ENCODE measurements at places on chromosomes 7 and 10. TPM values are rescaled to one million over a fixed set of nuclear protein-coding genes. Genes with fewer than 3 reads are reported as not detected.

Gene NDUFB2
- polyA plus RNA-seq: 860 TPM

Gene ST8SIA6
- 1.7 TPM for polyA plus RNA-seq

Gene ASB10
- 14.3 TPM for polyA plus RNA-seq

Gene NKX1-2
- not detected for polyA plus RNA-seq

Gene SEMA3C
- 10.1 TPM for polyA plus RNA-seq

Gene ESYT2
- 29.0 TPM for polyA plus RNA-seq

Gene PDCD4
- polyA plus RNA-seq: 39.8 TPM

Gene PKD2L1
- polyA plus RNA-seq: not detected

Gene C10orf88
- 4.1 TPM for polyA plus RNA-seq

Gene STRIP2
- 7.1 TPM for polyA plus RNA-seq

Gene SFTPA2
- not detected for polyA plus RNA-seq

Gene LBX1
- not detected for polyA plus RNA-seq

Gene ZNF786
- 2.1 TPM for polyA plus RNA-seq

DNA sequence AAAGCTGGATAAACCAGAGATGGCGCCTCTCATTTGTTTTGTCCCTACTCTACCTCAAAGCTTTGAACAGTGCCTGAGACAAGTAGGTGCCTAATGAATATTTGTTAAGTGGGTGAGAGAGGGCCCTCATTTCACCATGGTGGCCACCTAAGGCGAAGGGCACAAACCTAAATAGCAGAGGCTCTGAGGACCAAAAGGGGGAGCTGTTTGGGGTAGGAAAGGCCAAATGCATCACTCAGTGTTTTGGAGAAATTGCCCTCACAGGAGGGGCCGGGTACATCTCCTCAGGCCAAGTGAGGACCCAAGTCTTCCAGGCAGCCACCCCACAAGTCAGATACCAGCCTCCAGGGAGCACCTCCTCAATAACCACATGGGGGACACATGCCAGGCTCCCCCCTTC lies 14.0 kb downstream of the IMPDH1 start:
- no peak for DNase-seq

DNA sequence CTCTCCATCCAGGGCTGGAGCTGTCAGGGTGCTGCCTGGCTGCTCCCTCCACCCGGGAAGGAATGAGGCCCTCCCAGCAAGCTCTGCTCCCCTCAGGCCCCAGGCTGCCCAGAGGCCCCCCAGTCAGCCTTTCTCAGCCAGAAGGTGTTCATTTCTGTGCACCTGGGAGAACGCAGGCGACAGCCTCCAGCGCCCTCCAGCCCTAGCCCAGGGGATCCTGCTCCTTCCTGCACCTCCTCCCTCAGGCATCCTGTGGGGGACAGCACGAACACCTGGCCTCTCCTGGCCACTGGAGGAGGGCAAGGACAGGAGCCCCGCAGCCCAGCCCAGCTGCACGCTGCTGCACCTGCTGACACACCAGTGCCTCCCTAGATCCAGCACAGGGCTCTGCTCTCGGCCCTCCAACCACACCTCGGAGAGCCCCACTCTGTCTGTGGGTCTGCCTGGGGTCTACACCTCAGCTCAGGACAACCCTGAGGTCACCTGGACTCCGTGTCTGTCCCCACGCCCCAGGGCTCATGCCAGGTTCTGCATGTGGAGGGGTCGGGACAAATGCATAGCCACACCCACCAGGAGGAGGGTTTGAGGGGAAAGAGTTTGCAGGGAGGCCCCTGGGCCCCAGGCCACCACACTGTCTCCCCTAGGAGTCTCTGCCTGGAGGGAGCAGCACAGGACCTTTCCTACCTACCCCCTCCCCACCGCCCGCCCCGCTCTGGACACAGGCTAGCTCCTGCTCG lies 7.4 kb upstream of the PWWP2B start:
- DNase-seq: peak; percentile 15

DNA sequence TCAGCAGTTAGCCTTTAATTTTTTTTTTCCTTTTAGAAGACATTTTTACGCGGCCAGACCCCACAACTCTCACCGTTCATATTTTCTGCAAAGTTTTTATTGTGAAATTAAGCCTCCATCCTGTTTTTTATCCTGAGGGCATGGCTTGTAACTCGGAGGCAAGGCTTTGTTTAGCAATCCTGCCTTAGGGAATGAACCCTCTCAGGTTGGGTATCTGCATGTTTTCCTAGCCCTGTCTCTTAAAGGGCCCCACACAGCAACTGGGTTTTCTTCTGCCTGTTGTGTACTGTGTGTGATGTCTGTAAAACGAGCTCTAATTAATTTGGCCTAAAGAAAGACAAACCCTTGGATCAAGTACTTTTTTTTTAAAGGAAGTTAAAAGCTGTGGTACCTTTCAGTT lies 130.2 kb upstream of the COBL start:
- DNase-seq: no peak

DNA sequence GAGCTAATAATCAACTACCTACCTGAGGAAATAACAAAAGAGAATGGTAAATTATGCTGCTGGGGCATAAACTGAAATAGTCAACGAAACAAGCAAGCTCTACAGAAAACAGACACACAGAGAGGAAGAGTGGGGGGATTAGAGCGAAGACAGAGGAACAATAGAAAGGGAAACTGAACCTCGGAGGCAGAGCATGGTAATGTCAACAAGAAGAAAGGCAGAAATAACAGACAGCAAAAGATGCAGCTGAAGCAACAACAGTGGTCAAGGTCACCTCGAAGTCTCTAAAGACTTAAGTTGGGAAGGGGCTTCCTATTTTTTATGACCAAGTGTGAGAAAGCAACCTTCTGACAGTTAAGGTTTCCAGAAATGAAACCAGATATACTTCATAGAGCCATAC lies 177.0 kb downstream of the ZNF438 start:
- DNase-seq: no peak

DNA sequence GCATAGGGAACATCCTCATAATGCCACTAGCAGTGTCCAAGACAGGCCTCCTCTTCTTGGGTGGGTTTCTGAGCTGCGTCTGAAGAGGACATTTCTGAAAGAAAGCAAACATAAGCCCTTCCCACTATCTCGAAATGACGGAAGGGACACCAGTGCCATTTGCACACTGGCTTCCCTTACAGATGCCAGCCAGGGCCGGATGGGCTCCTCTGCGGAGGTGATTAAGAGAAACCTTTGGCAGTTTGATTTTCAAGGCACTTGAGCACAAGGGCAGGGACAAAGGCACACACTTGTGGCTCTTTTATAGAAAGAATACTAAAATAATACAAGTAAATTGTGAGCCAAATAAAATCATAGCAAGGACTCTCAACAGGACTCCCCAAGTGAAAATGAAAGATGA lies 106.6 kb upstream of the CELF2 start:
- DNase-seq: no peak

GRCh38 chr7:86477343-86477935 lies 166.3 kb upstream of the GRM3 start:
- no peak for DNase-seq

- DNase-seq: no peak
Observed at GRCh38 chr7:49852619-49853462, 79.4 kb downstream of the VWC2 start.

- DNase-seq: no peak
Observed at GRCh38 chr10:132886211-132887099, 55.9 kb downstream of the CFAP46 start.

- DNase-seq: no peak
Observed at GRCh38 chr7:156780724-156781455, 112.1 kb downstream of the LMBR1 start.

DNA sequence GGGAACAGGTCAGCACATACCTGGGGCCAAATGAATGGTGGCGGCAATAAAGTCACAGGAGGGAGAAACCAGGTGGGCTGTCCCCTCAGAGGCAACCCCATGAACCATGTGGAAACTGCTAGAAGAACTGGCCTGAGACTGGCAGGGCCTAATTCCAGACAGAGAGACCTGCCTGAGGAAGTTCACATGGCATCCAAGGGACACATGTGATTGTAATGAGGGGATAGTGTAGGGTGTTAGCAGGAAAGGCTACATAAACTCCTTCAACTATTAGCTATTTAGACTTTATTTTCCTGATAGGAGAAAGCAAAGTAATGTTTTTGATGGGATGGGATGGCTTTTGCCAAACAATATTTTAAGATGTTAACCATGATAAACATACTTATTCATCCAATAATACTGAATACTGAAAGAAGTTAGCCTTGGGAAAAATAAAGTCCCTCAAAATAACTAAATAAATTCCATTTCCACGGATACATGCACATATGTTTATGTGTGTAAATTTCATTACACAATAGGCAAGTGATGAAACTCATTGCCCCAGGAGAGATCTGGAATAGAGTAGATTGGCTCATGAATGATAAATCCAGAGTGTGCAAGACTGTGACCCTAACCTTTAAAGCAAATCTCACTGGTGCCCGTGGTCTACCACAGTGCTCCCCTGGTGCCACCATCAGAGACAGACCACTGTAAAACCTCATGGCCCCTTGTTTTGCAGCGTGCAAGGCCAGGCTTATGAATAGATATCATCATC lies 137.0 kb downstream of the NRF1 start:
- no peak for DNase-seq

- DNase-seq: no peak
Observed at GRCh38 chr7:16063221-16063620, 358.1 kb downstream of the CRPPA start.

DNA sequence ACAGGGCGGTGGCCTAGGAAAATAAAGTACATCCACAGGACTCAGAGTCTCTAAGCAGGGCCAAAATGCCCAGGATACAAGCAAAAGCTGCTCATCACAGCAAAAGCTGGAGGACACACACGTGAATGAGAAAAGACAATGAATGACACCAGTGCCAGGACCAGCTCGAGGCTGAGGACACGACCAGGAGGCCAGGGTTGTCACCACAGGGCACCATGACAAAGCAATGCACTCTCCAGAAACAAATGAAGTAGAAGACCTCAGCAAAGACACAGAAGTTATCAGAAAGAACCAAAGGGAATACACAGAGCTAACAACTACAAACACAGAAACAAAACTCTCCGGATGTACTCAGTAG lies 92.1 kb downstream of the FOXL3 start:
- no peak for DNase-seq

GRCh38 chr10:114758331-114758730 lies 63.2 kb upstream of the FHIP2A start:
- DNase-seq: no peak

- DNase-seq: no peak
Observed at GRCh38 chr10:124116771-124117510, 23.5 kb upstream of the CHST15 start.

DNA sequence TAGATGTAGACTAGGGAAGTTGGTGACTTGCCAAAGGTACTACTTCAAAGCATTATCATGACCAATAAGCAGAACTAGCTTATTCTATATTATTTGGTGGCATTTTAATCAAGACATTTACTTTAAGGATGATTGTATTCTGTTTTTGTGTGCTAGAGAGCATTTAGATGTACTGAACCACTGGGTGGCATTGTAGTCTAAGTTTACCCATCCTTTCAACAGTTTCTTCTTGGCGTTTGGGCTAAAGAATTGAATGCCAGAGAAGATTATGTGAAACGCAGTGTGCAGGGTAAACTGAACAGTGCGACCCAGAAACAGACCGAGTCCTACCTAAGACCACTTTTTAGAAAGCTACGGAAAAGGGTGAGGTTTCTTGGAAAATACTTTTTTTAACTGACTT lies 26.8 kb downstream of the PRPF18 start:
- no peak for DNase-seq

DNA sequence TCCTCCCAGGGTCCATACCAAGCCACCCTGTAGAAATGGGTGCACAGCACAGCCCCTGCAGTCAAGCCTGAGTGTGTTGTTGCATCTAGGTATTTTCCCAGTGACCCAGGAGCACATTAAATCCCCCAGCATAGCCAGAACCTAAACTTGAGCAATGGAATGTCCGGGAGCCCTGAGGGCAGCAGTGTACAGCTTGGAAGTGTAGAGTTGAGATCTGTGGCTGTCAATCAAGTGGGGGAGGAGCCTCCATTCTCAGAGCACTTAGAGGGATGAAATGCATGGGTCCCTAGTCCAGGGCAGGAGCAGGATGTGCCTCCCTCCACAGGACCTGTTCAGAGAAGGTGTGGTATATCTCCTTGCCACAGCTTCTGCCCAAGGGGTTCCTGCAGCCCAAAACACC lies 885.1 kb downstream of the CCSER2 start:
- DNase-seq: no peak

DNA sequence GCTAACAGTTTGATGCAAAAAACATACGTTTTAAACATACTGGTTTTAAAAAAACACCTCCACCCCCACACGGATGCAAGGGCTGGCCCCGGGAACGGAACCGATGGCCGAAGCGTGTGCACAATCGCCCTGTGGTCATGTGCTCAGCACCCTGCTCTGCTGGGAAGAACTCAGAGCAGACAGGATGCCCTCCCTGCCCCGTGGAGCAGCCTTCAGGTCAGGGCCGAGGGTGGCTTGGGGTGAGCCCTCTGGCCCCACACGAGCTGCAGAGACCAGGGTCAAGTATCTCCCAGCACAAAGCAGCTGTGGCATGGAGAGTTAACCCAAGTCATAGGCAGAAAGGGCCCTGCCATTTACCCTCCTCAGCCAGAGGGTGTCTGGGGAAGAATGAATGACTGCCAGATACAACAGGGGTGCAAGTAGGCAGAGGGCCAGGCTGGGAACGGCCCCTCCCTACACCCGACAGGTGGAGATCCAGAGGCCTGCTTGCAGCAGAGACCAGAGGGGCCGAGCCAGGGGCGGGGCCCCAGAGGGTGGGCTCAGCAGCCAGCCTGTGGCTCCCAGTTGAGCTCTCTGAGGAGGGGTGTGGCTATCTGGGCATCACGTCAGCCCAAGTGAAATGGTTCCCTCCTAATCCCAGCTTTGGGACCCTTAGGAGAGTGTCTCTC lies 56.8 kb downstream of the ZRANB1 start:
- DNase-seq: no peak

GRCh38 chr7:69982197-69982596 lies 383.9 kb downstream of the AUTS2 start:
- no peak for DNase-seq

- DNase-seq: no peak
Observed at GRCh38 chr7:148037044-148037443, 553.5 kb upstream of the C7orf33 start.

DNA sequence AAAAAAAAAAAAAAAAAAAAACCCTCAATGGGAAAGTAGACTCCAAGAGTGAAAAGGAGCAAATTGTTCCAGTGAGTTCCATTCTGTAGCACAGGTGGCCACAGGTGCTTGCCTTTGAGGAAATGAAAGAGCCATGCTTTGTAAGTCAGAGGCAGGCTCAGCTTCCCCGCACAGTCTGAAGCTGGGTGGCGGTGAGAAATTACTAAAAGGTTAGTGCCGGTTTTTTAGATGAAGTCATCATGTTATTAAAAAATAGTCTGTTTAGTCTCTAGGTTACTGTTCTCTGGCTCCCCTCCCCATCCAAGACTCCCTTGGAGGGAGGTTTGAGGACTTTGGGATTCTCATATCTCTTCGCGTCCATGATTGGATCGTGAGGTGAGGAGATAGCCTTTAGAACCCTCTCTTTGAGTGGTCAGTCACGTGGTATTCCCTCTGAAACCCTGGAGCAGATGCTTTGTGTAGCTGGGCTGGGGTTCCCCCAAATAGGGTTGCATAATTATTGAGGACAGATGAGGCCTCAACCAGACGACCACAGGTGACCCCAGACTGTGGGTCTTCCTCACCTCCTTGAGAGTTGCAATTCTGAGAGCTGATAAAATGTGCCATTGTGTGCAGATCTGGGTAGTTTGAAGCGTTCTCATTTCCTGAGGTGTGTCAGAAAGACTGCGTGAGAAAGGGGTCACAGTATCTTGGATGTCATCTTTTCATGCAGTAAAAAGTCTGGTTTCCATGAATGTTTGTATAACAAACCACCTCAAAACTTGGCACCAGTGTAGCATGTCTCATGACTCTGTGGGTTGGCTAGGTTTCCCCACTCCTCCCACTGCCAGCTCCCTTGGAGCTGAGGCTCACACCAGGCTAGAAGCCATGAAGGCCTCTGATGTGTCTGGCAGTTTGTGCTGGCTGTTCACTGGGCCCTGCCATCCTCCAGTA lies 27.1 kb downstream of the OGDH start:
- peak; percentile 78 for DNase-seq

GRCh38 chr7:40058636-40059035 lies 75.8 kb downstream of the MPLKIP start:
- no peak for DNase-seq
